Activated CD4-positive, CD25-positive, alpha-beta regulatory T cell treated with anti-CD3 and anti-CD28 coated beads, Interleukin-2, amount 50 U/mL, for 24 hours (primary cell): ENCODE measurements at places on chromosomes 13 and 19.
A peak's percentile ranks its signal among the peaks of the same experiment; 100 is the strongest.

GRCh38 chr13:77358001-77358400 is 31.1 kb upstream of the MYCBP2 start:
- ATAC-seq = no peak

- no peak for ATAC-seq
Observed at GRCh38 chr19:1991018-1991913, 24.2 kb downstream of the BTBD2 start.

DNA sequence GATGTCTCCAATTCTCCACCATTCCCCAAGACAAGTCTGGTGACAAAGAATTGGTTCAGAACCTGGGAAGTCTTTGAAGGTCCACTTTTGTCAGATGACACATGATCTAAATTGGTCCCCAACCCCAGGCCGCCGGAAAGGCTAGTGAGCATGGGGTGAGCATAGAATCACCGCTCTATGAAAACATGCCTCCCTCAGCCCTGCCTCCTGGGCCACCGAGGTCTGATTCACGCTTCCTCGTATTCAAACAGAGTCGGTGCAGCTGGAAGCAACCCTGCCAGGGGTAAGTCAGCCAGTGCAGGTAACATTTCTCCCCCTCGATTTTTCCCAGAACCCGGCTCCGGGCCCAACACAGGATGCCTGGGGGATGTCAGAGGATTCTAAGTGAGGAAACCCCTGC is 33.9 kb upstream of the KLF2 start:
- no peak for ATAC-seq

GRCh38 chr13:23129331-23129730 is 51.4 kb upstream of the SGCG start:
- no peak for ATAC-seq

DNA sequence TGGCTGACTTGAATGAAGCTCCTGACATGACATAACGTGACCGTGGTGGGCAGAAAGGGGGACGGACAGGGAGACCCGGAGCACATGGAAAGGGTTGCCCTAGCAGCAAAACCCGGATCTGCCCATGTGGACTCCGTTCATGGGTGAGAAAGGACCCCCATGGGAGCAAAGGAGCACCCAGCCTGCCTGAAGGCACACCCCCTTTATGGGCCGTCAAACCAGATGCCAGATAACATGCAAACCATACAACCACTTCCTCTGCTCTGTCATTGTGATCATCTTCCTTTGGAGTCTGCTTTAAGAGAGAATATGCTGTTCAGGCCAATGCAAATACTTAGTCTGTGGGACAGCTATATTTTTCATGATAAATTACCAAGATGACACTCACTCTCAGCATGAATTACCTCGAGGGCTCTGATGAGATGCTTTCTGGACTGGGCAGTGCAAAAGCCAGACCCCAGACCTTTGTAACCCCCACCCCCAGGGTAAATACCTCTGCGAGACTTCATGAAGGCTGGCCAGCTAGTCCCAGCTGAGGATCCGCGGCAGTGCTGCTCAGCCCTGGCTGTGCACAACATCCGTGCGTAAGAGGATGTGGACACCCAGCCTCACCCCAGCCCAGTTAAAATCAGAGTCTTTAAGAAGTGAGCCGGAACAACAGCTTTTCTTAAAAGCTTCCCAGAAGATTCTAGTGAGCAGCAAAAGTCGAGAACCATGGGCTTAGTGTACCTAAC is 126.6 kb downstream of the USP12 start:
- peak; percentile 27 for ATAC-seq

DNA sequence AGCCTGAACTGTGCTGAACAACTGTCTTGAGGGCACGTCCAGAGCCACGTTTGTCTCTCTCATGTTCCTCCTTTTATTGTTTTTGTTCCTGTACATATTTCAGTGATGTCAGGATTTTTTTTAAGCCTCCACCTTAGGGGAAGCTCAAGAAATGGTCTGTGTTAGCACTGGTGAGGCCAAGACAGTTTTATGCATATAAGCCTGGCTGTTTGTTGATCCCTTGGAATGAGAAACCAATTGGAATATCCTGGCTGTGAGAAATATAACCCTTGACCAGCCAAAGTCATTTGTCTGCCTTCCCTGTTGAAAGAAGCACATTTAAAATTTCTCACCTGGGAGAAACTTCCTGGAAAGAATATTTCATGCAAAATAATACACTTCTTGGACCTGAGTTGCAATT is 115.8 kb downstream of the DNAJC15 start:
- no peak for ATAC-seq

GRCh38 chr19:55158848-55159749 is 1.6 kb upstream of the TNNI3 start:
- no peak for ATAC-seq

DNA sequence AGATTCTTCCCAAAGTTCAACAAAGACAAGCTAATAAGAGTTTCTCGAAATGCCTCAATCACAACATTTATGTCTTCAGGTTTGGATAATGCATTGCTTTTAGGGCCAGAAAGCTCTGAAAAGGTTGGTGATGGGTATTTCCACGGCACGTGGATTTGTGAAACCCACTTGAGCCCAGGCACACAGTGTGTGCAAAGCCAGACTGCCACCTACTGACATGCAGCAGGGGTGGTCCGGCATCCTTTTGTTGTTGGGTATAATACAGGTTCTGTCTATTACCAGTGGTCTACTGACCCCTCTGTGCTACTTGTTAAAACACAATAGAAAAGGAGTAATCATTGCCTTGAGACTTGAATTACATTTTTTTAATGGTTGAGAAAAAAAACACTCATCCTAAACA is 225.6 kb downstream of the RAP2A start:
- ATAC-seq = no peak

DNA sequence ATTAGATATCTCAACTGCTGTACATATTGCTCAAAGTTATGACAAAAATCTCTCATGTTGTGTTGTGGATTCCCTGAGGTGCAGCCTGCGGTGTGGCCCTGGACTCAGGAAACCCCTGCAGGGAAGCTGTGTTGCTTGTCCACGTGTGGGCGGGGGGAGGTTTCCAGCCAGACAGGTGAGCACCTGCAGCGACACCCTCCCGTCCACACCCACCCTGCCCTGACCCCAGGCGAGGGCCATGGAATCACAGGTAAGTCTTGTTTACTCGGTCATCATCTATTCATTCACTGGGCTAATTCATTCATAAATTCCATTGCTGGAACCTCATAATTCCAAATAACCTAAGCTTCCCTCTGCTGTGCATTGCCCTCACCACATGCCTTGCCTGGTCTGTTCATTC is 14.1 kb downstream of the PLPP2 start:
- no peak for ATAC-seq

- no peak for ATAC-seq
Observed at GRCh38 chr13:93727211-93728141, 500.9 kb downstream of the GPC6 start.

- ATAC-seq = no peak
Observed at GRCh38 chr13:52092087-52092486, 36.8 kb downstream of the NEK5 start.

GRCh38 chr19:12880551-12881171 is 588 bp downstream of the DNASE2 start:
- peak; percentile 1 for ATAC-seq

GRCh38 chr13:99819967-99820366 is 151.6 kb downstream of the ZIC5 start:
- ATAC-seq = no peak

DNA sequence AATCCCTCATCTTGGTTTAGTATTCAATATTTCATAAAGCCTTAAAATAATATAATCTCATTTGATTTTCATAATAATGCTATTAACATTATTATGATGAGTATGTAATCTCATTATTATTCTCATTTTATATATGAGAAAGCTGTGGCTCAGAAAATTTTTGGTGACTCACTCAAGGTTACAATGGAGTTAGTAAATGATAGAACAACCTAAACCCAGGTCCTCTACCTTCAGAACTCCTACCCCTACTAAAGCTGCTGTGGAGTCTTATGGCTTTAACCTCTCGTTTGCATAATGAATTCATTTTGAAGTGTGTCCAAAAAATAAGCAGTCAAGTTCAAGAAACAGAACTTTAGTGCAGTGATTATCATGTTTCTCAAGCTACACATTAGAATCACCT is 226.3 kb downstream of the TBC1D4 start:
- ATAC-seq = peak; percentile 79

DNA sequence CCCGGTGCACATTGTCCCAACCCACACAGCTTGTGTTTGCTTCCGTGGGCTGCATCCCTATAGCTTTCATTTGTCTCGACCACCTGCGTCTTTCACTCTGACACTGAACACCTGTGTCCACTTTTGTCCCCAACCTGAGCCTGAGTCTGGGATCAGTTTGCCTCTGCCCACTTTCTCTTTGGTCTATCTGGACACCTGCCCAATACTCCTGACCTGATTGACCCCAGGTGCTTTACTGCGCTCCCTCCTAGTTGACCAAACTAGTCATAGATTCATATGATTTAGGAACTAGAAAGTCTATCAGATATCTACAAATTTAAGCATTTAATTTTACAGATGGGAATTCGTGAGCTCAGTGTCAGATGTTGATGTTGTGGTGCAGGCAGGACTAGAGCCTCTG is 209.9 kb downstream of the DCT start:
- no peak for ATAC-seq
